ENCODE measurements at places on chromosomes 6 and 20. TPM values are rescaled to one million over a fixed set of nuclear protein-coding genes. Genes with fewer than 3 reads are reported as not detected.
A peak's percentile ranks its signal among the peaks of the same experiment; 100 is the strongest.

ZFP64 gene
- total RNA-seq: 15.2 TPM

GRCh38 chr20:37379967-37380828 lies 34.3 kb downstream of the SRC start:
- DNase-seq: no peak

DNA sequence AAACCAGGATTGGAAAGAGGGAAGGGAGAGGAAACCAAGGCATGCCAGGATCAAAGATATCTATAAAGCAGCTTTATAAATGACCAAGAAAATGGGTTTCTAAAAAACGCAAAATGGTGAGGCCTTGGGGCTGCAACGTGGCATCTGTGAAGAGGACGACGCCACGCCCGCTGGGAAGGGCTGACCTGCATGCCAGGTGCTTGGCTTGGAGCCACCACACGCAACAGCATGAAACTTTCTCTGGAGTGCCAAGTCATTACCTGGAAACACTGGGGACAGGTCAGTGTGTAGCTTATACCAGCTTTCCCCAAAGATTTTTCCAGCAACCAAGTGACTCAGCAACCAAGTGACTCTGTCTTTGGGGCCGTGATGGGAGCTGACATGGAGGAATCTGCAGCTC lies 82.5 kb downstream of the POPDC3 start:
- no peak for DNase-seq

- peak; percentile 81 for DNase-seq
These were observed 322.2 kb downstream of the PLCB1 start for GRCh38 chr20:8454137-8454712.
